ENCODE measurements at places on chromosomes 6 and 20.

GRCh38 chr20:40769677-40770285, 80.7 kb upstream of the MAFB start:
- no peak for DNase-seq

DNA sequence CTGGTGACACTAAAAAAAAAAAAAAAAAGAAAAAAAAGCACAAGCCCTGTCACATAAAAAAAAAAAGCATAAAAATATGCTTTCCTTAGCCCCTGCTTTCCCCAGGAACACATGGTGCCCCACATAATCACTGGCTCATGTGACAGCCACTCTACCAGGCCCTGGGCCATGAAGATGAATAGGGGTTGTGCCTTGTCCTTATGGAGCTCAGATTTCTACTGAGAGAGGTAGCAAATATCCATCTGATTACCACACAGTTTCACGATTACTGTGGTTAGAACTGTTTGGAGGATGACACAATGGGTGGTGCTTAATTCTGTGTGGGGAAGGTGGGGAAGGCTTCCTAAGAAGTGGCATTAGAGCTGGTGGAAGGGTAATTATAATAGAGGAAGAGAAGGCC, 9.3 kb downstream of the RAET1E start:
- no peak for DNase-seq

DNA sequence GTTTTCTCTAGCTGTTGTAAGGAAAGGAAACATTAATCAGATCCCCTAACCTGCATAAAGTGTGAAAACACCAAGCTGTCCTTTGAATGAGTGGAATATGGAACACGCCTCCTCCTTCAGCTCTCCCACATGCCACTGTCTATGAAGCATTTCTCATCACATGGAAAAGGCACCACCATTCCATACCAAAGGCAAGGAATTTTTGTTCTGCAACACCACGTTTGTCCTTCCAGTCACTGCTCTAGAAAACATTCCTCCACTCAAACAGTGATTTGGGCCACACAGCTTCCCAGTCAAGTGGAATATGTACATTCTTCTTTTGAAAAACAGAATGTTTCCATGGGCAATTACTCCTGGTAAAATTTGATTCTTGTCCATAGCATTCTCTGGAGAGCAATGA, 120.1 kb downstream of the OPRM1 start:
- DNase-seq: no peak

DNA sequence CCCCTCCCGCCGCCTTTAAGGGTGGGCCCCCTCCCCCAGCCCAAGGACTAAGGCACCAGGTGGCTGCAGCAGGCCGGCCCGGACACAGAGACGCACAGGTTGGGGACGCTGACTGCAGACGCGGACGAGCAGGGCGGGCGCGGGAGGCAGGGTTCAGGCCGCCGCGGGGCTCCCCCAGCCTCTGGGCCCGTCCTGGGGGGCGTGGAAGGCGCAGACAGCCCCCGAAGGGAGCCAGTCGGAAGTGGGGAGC, 9.3 kb downstream of the DUSP15 start:
- no peak for DNase-seq

- DNase-seq: no peak
These were observed 30.7 kb downstream of the PTPN1 start for GRCh38 chr20:50540620-50541605.

- no peak for DNase-seq
These were observed 82.0 kb downstream of the WASF1 start for GRCh38 chr6:110097443-110097842.

- DNase-seq: no peak
These were observed 10.6 kb upstream of the TBC1D20 start for GRCh38 chr20:472889-473292.

DNA sequence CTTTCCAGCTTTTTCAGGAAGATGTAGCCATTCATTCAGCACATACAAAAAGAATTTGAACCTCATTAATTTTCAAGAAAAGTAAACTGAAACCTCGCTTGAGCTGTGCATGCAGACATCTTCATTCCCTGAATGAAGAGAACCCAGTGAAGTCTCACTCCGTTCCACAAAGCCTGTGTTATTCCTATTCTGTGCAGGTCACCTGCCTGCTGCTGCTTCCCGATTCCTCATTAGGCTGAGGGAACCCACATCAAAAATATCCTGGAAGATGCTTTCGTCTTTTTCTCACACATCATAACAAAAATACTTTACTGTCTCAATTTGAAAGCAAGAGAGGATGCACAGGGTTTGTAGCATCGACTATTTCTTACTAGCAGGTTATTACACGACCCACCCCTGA, 40.1 kb downstream of the TRMT6 start:
- no peak for DNase-seq

DNA sequence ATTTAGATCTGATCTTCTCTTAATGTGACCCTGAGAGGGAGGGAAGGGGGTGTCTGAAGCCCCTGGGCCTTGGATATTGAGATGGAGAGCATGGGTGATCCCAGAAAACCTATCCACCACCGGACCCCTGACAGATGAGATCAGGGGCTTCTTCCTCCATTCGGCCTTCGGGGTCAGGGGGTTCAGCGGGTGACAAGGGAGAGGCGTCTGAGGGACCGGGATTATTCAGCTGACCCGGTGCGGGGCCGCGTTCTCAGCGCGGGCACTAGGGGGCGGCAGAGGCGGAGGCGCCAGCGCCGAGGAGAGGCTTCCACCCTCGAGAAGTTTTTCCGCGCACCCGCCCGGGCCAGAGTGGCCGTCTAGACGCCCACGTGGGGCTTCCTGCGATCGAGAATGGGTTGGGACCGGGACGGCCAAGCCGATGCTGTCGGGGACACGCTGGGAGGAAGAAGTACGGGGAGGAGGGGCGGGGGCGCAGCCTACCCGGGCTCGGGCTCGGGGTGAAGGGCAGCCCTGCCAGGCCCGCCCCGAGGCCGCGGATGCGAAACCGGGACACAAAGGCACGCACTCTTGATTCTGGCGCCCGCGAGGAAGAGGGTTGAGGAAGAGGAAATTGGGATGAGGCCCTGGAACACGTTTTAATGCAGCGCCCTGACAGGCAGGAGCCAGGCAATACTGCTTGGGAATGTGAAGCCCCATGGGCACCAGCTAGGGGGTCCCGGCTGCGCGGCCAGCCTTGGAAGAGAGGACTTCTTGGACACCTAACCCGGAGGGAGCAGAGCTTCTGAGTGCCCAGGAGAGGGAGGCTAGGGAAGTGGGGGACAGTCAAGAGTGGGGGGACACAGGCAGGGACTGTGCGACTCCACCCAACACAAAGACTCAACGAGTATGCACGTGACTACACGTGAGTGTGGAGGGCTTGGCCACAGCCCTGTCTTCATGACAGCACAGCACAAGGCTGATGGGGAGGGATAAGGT, 30.6 kb downstream of the COL11A2 start:
- peak; percentile 16 for DNase-seq

- DNase-seq: no peak
These were observed 208.9 kb upstream of the SNX9 start for GRCh38 chr6:157614026-157614568.

DNA sequence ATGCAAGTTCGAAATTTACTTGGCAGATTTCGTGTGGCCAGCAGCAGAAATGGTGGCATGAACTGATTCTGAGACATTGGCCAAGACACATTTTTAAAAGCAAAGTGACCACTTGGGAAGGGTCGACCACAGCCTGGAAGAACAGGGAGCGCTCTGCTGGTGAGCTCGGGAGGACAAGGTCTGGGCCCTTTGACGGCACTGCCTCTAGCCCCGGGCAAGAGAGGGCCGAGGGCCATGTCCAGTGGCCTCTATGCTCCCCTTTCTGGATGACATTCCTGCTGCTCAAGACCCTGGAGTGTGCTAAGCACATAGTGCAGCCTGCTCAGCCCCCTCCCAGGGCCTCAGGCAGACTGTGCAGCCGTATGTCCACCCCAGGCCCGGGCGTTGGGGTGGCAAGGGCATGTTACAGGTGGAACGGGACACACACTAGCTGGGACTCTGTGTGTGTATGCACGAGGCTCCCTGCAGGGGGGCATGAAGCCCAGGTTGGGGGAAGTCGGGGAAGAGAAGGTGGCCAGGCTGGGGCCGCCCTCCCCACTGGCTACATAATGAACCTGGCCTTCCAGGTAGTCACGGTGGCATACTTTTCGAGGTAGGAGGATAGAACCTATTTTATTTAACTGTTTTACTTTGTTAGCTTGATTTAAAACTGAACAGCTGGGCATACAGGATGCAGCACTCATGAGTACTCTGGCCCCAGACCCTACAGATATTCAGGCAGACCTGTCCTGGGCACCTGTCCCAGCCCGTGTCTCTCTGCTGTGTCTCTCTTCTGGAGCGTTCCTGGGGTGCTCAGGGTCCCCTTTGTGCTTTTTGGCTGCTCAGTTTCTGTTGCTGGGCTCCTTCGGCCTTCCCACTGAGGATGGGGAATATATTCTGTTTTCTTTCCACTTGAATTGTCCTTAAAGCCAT, 6.4 kb downstream of the SYNJ2 start:
- no peak for DNase-seq

DNA sequence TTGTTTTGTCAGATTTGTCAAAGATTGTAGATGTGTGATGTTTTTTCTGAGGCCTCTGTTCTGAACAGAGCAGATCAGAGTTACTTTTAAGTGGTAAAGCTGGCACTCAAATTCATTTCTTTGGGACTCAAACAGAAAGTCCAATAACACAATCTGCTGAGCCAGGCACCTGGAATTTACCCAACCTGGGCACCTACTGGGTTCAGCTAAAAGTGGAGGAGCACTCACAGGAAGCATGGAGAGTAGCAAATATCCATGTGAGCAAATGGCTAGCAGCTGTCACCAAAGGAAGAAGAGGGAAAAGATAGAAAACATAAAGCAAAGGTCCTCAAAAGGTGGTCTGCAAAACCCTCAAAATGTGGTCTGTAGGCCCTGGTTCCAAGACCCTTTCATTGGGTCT, 116.8 kb downstream of the FIG4 start:
- DNase-seq: no peak

- DNase-seq: no peak
These were observed 96.1 kb upstream of the CD83 start for GRCh38 chr6:14021449-14021848.

All from left renal pelvis (tissue), 4 donors.